Airway epithelial cell (primary cell): ENCODE measurements at places on chromosomes 12 and 14. TPM values are rescaled to one million over a fixed set of nuclear protein-coding genes. Genes with fewer than 3 reads are reported as not detected.

INF2 gene
- 56.7 and 60.9 TPM in 2 replicates for total RNA-seq

NTN4 gene
- 13.1 and 16.9 TPM in 2 replicates for total RNA-seq

PTPN6 gene
- 17.7 and 21.0 TPM in 2 replicates for total RNA-seq

TAPBPL gene
- 2.5 and 3.0 TPM in 2 replicates for total RNA-seq

ADAM21 gene
- 0.14 and 1.2 TPM in 2 replicates for total RNA-seq

NRL gene
- 0.23 and 1.5 TPM in 2 replicates for total RNA-seq

PSEN1 gene
- 34.0 and 36.7 TPM in 2 replicates for total RNA-seq

ENTPD5 gene
- total RNA-seq, result 7.4 and 7.5 TPM in 2 replicates

CATSPERB gene
- 0.42 and 1.6 TPM in 2 replicates for total RNA-seq

NAP1L1 gene
- 317 and 357 TPM in 2 replicates for total RNA-seq

OTOGL gene
- not detected in 2 replicates for total RNA-seq

GRIP1 gene
- total RNA-seq, result 3.6 and 3.7 TPM in 2 replicates

SLC25A47 gene
- total RNA-seq, result not detected in 2 replicates

KLRG1 gene
- 0.28 TPM in 1 of 2 replicates, not detected in the other for total RNA-seq

FOXN4 gene
- not detected in 2 replicates for total RNA-seq

CHPT1 gene
- 10.2 and 15.5 TPM in 2 replicates for total RNA-seq

SOAT2 gene
- 0.07 TPM in 1 of 2 replicates, not detected in the other for total RNA-seq

GUCY2C gene
- not detected in 2 replicates for total RNA-seq

TXNRD1 gene
- total RNA-seq, result 32.6 and 36.7 TPM in 2 replicates

FRS2 gene
- total RNA-seq, result 11.8 and 21.5 TPM in 2 replicates

HPD gene
- not detected in 2 replicates for total RNA-seq

RPGRIP1 gene
- not detected in 2 replicates for total RNA-seq

TMEM179 gene
- total RNA-seq, result 0.49 TPM in 1 of 2 replicates, not detected in the other

SCAF11 gene
- total RNA-seq, result 60.5 and 69.0 TPM in 2 replicates

MBIP gene
- total RNA-seq, result 4.0 and 8.7 TPM in 2 replicates

KRT72 gene
- total RNA-seq, result not detected in 2 replicates

CDH24 gene
- 7.3 and 9.8 TPM in 2 replicates for total RNA-seq

CEP128 gene
- 2.7 and 4.9 TPM in 2 replicates for total RNA-seq

KRT79 gene
- total RNA-seq, result not detected in 2 replicates

KLRD1 gene
- under 0.01 TPM in 2 replicates for total RNA-seq

KERA gene
- not detected in 2 replicates for total RNA-seq

DDHD1 gene
- total RNA-seq, result 4.0 and 6.0 TPM in 2 replicates

MUCL1 gene
- total RNA-seq, result 4.7 TPM in 1 of 2 replicates, not detected in the other

DDX47 gene
- 50.8 and 62.1 TPM in 2 replicates for total RNA-seq

REC8 gene
- 20.7 and 24.2 TPM in 2 replicates for total RNA-seq

SERPINA1 gene
- total RNA-seq, result 1.3 and 3.1 TPM in 2 replicates

VWF gene
- total RNA-seq, result 0.33 and 0.56 TPM in 2 replicates

PLXNC1 gene
- total RNA-seq, result 0.05 and 0.35 TPM in 2 replicates

HOXC5 gene
- total RNA-seq, result not detected in 2 replicates

NGB gene
- 0.23 TPM in 1 of 2 replicates, not detected in the other for total RNA-seq

TAS2R7 gene
- not detected in 2 replicates for total RNA-seq

MAPKAPK5 gene
- total RNA-seq, result 37.0 and 70.1 TPM in 2 replicates

TBC1D30 gene
- total RNA-seq, result 3.8 and 3.9 TPM in 2 replicates

KICS2 gene
- 3.3 and 7.9 TPM in 2 replicates for total RNA-seq

AICDA gene
- total RNA-seq, result not detected in 2 replicates

PPFIA2 gene
- total RNA-seq, result not detected in 2 replicates

TEX22 gene
- total RNA-seq, result 0.07 TPM in 1 of 2 replicates, not detected in the other

STYX gene
- total RNA-seq, result 10.3 and 15.8 TPM in 2 replicates

CEP83 gene
- total RNA-seq, result 8.0 TPM in 2 replicates

KCNA1 gene
- not detected in 2 replicates for total RNA-seq

DDN gene
- total RNA-seq, result 0.28 and 0.78 TPM in 2 replicates

TSPAN8 gene
- total RNA-seq, result not detected in 2 replicates

LALBA gene
- not detected in 2 replicates for total RNA-seq
